ENCODE measurements at places on chromosomes 3 and 15.

DNA sequence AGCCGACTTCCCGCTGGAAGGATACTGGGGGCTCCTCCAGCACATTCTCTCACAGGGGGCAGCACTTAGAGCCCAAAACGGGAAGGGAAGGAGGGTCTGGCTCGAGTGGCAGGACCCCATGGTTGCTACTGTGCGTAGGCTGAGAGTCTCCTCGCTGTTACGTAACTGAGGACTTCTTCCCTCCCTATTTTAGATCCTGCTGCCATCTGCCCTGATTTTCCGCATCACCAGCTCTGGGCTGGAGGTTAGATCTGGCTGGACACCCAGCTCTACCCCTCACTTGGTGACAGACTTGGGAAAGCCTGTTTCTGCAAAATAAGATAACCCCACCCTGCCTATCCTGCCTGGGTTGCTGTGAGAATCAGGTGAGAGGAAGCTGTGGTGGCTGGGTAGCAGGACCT lies 47.7 kb downstream of the BDH1 start:
- DNase-seq: no peak

DNA sequence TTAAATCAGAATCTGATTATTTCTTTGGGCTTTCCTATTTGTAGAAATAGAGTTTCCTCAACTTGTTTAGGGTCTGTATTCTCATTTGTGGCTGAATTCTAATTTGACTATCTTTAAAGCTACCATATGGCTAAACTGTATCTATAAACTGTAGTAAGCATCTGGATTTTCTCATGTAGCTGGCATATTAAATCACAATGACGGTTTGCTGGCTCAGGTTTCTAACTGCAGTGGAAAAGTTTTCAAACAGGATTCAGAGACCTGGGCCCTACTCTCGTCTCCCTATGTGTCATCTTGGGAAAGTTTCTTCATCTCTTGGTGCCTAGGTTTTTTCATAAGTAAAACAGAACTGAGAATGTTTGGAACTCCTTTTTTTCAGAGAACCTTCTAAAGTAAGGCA lies 68.3 kb downstream of the GALK2 start:
- no peak for DNase-seq

DNA sequence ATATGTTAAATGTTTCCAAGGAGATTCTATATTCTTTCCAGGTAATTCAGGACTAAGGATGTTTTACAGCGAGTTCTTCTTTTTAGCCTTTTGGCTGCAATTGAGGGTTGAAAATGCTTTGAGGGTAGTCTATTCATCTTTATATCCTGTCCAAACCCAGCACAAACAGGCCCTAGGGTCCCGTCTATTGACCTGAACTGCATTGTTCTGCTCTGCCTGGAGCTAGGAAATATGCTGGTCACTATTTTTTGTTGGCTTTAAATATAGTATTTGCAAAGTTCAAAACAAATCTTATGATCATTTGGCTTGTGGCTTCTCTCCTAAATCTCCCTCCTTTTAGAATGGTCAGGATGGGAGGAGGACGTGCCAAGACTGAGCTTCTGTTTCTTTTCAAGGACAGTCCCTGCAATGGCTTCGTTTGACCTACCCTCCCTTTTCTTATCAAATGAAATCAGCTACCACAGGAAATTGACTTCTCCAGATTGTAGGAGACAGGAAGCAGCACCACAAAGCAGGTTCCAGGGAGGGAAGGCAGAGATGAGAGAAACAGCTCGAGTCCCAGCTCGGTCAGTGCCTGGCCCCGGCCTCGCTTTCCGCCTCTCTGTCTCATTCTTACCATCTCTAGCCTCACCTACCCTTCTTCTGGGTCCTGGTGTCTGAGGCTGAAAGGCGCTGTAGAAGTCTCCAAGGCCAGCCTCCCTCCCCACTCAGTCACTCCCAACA lies 27.6 kb upstream of the NRROS start:
- DNase-seq: no peak

GRCh38 chr3:193553586-193553985 lies 1.1 kb downstream of the ATP13A4 start:
- DNase-seq: no peak

GRCh38 chr3:173371848-173372487 lies 25.6 kb upstream of the NLGN1 start:
- DNase-seq: peak; percentile 57

DNA sequence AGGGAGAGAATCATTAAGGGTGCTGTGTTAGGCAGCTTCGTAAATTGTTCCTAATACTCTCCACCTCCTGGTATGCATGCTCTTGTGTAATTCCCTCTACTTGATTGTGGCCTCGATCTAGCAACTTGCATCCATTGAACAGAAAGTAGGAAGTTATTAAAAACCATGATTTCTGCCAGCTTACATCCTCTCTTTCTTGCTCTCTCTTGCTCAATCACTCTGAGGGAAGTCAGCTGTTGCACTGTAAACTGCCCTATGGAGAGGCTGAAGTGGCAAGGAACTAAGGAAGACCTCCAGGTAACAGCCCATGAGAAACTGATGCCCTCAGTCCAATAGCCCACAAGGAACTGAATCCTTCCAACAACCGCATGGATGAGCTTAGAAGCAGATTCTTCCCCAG lies 92.6 kb downstream of the ERC2 start:
- DNase-seq: no peak
